Stimulated activated CD8-positive, alpha-beta memory T cell treated with anti-CD3 and anti-CD28 coated beads, Interleukin-15, amount 100 ng/mL, for 48 hours (primary cell): ENCODE measurements at places on chromosomes 11 and 22.

- DNase-seq = no peak
These were observed 4.0 kb downstream of the VSTM5 start for GRCh38 chr11:93846411-93846810.

GRCh38 chr22:44107340-44107739 is 73.4 kb upstream of the PARVG start:
- no peak for DNase-seq

GRCh38 chr22:19998991-19999820 is 17.4 kb downstream of the ARVCF start:
- DNase-seq = no peak

GRCh38 chr11:78248191-78248590 is 59.5 kb downstream of the USP35 start:
- no peak for DNase-seq

DNA sequence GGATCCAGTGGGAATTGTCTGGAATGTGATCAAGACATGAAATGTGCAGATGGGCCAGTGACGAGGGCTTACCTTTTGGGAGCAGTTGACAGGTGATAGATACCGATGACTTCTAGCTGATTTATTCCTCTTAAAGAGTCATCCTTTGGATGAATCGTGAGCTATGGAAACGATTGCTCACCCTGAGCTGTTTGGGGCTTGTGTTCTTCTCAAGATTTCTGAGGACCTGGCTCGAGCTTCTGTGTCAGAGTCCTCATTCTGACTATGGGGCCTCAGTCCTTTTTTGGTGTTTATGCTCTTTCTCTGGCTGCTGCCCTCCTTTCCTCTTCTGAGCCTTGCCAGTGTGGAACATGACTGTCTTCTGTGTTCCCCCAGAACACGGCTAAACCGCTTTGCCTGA is 11.9 kb upstream of the AMPD3 start:
- no peak for DNase-seq

DNA sequence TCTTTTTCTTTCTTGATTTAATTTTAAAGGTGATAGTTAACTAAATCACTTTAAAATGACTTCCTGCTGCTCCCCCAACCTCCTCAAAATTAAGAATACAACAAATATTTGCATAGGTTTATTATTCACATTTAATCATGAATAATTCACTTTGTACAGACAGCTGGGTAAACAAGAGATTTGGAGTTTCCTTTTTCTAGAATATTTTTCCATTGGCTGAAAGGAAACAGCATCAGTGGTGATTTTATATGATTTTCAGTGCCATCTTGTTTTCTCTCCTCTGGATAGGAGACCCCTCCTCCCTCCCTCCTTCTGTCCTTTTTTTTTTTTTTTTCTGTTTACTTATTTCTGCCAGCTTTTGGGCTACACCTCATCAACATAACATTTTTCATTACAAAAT is 60.5 kb downstream of the LIF start:
- no peak for DNase-seq

DNA sequence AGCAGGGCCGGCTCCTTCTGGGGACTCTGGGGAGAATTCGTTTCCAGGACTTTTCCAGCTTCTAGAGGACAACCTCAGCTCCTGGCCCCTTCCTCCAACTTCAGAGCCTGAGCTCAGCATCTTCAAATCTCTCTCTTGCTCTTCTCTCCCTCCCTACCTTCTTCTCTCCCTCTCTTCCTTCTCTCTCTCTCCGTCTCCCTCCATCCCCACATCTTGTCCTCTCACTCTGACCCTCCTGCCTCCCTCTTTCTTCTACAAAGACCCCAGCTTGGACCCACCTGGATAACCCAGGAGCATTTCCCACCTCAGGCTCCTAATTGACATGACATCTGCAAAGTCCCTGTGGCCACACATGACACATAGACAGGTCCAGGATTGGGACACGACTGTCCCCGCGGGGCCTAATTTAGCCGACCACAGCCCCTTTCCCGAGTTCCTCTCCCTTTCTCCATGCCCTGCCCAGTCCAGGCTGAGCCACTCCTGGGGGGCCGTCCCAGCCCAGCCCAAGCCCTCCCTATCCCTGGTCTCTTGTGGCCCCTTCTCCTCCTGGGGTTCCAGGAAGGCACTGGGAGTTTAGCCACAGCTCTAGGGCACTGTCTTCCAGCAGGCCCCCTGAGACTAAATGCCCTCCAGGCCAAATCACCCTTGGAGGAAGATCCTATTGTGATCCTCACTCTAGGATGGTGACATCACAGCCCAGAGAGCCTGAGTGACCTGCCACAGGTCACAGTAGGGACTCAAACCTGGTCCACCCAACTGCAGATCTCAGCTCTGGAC is 36.9 kb downstream of the IGLL5 start:
- DNase-seq = no peak

DNA sequence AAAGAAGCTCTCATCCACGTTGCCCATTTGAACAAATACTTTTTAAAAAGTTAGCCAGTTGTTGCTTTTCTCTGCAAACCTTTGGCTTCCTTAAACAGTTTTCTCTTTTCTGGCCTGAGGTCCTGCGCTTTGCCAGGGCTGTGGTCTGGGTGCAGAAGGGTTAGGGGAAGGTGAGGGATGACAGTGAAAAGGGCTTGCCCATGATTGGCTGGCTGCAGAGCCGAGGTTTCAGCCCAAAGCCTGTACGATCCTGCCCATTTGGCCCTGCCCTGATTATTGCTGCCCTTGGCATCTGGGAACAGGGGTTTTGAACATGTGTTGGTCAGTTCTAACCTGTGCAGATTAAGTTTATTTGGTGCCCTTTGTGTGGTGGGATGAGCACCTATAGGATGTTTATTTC is 1.5 kb downstream of the INCENP start:
- DNase-seq = no peak

DNA sequence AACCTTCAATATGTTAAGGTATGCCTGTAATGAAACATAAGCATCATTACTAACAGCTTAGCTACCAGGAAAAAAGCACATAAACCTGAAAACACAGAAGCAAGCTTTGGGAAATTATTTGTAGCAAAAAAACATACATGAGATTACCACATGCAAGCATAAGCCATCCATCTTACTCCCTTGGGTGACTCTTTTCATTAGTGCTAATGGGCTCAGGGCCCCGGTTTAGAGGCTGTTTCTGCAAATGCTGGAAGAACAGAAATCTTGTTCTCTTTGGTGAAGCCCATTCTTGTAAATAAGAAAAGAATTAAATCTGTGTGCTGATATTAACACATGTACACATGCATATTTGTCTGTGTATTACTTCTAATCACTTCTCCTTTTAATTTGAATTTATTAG is 314.3 kb downstream of the TTC28 start:
- no peak for DNase-seq

DNA sequence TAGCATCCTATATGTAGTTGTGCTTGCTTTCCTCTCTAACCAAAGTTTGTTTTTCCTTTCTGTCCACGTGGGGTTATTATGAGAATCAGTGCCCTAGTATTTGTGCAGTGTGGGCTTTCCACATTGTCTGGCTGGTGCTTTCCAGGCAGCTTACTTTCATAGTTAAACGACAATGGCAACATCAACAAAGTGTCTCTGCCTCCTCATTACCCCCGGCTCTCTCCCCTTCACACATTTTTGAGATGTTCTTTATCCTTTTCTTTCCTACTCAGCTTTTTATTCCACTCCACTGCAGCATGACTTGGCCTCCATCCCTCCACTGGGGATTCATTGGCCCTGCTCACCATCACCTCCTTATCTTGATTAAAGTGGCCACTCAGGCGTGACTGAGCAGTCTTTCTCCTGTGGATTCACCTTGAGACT is 19.1 kb downstream of the SPECC1L start:
- no peak for DNase-seq

- no peak for DNase-seq
These were observed 7.7 kb upstream of the FLI1 start for GRCh38 chr11:128686021-128686741.

DNA sequence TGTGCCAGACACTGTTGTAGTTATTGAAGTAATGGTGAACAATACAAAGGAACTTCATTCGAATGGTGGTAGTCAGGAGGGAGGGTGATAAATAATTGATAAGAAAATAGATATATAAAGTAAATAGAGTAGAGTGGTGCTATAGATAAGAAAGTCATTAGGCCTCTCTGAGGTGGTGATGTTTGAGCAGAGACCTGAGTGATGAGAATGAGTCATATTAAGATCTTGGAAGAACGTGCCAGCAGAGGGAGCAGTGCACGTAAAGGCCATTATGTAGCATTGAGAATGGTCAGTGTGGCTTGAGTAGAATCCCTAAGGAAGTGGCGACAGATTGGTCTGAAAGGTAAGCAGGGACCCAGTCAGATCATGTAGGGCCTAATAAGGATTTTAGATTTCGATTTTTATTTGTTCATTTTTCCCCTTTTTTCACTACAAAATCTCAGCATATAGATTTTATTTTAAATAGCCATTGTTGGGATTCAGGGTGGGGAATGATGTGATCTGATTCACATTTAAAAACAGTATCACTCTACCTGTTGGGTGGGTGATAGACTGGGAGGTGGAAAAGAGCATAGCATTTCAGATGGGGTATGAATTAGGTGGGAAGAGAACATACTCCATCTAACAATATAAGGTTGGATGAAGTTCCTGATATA is 44.7 kb downstream of the CCDC90B start:
- DNase-seq = no peak

- DNase-seq = peak; percentile 46
These were observed 73.7 kb downstream of the SCN3B start for GRCh38 chr11:123580557-123581275.

- DNase-seq = no peak
These were observed 489.5 kb downstream of the TBC1D22A start for GRCh38 chr22:47251911-47252310.

DNA sequence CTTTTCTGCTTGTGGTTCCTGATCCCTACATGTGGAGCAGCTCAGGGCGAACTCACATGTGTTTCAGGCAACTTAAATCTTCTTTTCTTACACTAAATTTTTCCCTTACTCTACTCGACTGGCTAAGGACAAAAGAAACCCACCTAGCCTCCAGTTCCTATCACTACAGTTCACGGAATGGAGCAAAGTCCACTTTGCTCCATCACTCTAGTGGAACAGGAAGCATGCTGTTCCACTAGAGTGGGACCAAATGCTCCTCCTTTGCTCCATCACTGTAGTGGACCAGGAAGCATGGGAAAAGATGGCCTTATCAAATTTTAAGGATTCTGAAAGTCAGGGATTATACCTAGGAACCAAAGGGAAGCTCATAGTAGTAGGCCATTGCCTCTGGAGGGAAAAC is 36.1 kb downstream of the PDE3B start:
- DNase-seq = no peak

GRCh38 chr22:49795521-49795920 is 32.2 kb downstream of the BRD1 start:
- no peak for DNase-seq

GRCh38 chr22:17925431-17925841 is 98.9 kb downstream of the MICAL3 start:
- DNase-seq = no peak

DNA sequence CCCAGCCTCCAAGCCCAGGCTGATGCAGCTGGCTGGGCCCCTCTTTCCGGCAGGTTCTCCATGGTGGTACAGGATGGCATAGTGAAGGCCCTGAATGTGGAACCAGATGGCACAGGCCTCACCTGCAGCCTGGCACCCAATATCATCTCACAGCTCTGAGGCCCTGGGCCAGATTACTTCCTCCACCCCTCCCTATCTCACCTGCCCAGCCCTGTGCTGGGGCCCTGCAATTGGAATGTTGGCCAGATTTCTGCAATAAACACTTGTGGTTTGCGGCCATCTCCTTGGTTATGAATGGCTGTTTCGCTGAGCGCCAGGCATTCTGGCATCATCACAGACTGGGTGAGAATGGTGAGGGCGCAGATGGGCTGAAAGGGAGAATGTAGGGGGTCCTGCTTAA is 3.6 kb downstream of the PRDX5 start:
- no peak for DNase-seq

DNA sequence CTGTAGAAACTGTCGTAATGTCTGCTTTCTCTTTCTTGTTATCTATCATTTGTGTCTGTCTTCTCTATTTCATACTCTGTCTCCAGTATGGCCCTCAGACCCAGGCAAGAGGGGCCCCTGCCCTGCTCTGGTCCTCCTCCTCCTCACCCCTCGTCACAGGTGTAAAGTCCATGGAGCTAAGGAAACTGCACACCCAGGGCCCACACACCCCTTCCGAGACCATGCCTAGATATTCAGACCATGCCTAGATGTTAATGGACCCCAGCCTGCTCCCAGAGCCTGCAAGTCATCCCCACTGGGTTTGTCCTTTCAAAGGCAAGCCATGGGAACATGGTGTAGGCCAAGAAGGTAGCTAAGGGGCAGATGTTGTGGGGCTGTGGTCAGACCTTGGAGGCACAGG is 24.1 kb upstream of the ANO1 start:
- no peak for DNase-seq

- no peak for DNase-seq
These were observed 4.3 kb downstream of the SLC15A3 start for GRCh38 chr11:60947700-60948099.
